ENCODE measurements at places on chromosomes 11 and 22.

GRCh38 chr22:38754751-38755154 lies 1.0 kb downstream of the SUN2 start:
- DNase-seq = no peak

DNA sequence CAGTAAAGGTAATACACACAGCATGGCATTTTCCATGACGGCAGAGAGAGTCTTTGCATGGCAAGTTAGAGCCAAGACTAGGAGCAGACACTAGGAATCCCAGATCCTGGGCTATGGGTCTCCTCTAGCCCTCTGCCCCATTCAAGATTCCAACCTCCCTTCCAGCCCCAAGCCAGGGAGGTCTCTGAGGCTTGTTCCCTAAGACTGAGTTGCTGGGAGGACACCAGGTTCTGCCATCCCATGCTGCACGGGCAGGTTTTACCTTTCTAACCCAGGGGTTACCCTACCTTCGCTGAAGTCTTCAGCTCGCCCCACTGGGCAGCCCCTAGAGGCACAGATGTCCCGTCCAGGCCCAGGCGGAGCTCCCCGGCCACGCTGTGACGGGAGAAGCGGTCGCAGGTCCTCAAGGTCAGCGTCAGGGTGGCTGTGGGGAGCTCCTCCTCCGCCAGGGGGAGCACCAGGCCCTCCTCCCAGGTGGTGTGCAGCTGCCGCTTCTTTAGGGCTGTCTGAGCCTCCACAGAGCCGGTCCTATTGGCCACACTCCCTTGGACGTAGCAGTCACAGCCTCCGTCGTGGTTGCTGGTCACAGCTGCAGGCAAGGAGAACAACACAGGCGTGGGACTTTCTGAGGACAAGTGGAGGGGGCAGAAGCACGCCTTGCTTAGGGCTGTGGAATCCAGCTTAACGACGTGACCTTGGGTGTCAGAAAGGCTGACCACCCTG lies 33.8 kb downstream of the SYT13 start:
- DNase-seq = no peak

DNA sequence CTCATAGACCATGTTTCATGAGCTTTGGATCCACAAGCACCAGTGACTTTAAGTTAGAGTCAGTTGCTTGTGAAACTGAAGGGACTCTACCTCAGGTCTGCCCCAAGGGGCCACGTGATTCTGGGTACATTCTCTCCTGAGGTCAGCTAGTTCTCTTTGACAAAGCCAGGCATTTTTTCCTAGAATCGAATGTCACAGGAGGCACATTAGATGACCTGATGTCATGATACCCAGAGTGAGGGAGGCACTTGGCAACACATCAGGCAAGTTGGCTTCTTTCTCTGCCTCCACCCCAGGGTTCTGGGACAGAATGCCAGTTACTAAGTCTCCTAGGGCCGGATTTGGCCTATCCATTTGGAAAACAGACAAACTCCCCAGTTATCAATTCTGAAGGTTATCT lies 93.0 kb downstream of the APIP start:
- no peak for DNase-seq

DNA sequence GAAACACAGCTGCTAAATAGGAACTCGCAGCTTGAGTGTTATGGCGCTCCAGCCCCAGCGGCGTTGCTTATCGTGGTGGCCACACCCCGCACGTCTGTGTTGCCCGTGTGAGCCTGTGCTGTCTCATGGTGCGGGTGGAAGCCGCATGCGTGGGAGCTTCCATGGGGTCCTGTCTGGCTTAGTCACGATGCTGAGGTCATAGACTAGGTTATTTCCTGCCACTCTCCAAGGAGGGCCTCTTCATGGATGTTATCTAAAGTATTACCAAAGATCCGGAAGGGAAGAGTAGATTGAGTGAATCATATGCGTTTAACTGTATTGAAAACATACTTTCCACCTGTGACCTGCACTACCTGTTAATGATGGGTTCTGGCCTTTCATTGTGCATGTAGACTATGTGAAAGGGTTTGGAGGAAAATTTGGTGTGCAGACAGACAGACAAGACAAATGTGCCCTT lies 21.7 kb downstream of the CTTN start:
- DNase-seq = no peak

- no peak for DNase-seq
Observed at GRCh38 chr11:46944356-46945075, 8.0 kb downstream of the CSTPP1 start.

GRCh38 chr11:2113776-2114175 lies 25.4 kb downstream of the IGF2 start:
- no peak for DNase-seq

DNA sequence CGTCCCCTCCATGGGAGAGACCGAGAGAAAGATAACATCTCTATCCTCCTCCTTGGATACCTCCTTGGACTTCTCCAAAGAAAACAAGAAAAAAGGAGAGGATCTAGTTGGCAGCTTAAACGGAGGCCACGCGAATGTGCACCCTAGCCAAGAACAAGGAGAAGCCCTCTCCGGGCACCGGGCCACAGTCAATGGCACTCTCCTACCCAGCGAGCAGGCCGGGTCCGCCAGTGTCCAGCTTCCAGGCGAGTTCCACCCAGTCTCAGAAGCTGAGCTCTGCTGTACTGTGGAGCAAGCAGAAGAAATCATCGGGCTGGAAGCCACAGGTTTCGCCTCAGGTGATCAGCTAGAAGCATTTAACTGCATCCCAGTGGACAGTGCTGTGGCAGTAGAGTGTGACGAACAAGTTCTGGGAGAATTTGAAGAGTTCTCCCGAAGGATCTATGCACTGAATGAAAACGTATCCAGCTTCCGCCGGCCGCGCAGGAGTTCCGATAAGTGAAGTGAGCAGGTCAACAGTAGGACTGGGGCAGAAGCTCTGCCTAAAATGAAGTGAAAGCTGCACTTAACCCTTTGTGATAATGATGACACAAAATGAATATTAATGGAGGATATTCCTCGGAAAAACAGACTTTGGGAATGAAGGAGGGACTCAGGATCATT lies 65.3 kb downstream of the WNT11 start:
- no peak for DNase-seq

- DNase-seq = no peak
Observed at GRCh38 chr22:17773606-17774205, 563 bp downstream of the BID start.

DNA sequence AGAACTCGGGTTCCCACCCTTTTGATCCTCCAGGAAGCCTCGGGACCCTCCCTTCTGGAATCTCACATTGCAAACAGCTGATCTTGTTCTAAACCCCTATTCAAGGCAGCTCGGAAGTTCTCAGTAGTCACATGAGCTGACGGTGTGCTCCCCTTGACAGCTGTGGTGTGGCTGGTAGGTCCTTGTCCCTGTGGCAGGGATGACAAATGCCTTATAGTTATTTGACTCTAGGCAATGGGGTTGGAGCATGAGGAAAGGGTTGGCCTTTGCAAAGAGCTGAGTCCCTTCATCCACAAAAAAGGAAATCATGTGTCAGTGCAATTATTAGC lies 23.6 kb downstream of the EIF4G2 start:
- DNase-seq = no peak

DNA sequence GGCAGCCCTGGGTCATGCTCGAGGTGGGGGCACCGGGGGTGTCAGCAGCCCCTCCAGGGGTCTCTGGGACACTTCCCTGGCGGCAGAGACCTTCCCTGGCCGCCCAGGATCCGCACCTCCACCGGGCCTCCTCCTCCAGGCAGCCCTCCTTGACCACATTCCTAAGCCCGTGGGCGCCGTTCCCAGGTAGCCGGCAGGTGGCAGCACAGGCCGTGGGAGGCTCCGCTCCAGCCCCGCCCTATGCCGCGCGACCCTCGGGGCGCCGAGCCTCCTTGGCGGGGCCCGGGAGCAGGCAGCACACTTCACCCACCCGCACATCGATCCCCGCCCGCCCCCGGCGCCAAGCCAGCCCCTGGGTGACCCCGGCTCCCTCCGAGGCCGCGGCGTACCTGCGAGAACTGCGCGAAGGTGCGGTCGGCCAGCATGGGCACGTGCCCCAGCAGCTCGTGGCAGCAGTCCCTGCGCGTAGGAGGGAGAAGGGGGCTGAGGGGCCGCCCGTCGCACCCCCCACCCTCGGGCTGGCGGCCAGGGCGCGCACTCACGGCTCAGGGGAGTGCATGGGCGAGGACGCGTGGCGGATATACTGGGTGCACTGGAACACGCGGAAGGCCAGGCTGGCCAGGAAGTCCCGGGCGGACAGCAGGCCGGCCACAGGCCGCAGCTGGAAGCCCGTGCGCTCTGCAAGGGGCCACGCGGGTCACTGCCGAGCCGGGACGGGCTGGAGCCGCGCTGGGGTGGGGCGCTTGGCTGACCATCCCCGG lies 5.3 kb upstream of the INS start:
- DNase-seq = no peak

GRCh38 chr22:17410576-17410975 lies 41.3 kb downstream of the CECR2 start:
- no peak for DNase-seq

GRCh38 chr22:39635719-39636118 lies 65.2 kb downstream of the CACNA1I start:
- no peak for DNase-seq

- DNase-seq = no peak
Observed at GRCh38 chr11:79113054-79113690, 327.7 kb downstream of the TENM4 start.

- DNase-seq = no peak
Observed at GRCh38 chr11:70155386-70155785, 47.7 kb upstream of the FADD start.

- DNase-seq = no peak
Observed at GRCh38 chr11:78532991-78533390, 41.7 kb downstream of the NARS2 start.

DNA sequence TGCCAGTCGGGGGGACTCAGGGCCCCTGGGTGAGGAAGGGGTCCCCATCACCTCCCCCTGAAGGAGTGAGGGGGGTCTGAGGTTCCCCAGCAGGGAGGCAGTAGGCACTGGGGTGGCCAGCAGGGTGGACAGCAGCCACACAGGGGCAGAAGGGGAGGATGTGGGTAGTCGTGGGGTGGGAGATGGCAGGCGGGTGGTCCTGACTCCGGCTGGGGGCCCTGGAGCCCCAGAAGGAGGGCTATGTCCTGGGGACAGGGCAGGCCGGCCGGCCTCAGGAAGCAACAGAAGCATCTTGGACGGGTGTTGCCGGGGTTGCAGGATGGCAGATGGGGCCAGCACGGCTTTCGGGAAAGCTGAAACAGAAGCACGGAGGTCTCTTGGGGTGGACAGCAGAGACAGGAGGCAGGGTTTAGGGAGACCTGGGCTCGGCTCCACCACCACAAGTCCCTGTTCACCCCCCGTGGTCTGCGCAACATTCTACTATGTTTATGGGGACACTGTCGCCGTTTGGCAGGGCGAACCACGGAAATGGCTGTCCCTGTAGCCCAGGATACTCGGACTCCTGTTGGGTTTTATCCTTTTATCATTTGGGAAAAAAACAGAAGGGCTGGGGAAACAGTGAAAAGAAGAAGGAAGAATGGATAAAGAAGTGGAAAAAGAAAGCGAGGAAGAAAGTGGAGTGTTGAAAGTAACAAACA lies 14.1 kb downstream of the VWCE start:
- DNase-seq = no peak

- no peak for DNase-seq
Observed at GRCh38 chr11:4178813-4179662, 84.4 kb downstream of the RRM1 start.

- no peak for DNase-seq
Observed at GRCh38 chr11:59813364-59813763, 2.8 kb upstream of the MRPL16 start.

GRCh38 chr11:23573429-23573828 lies 713.2 kb upstream of the CCDC179 start:
- no peak for DNase-seq

DNA sequence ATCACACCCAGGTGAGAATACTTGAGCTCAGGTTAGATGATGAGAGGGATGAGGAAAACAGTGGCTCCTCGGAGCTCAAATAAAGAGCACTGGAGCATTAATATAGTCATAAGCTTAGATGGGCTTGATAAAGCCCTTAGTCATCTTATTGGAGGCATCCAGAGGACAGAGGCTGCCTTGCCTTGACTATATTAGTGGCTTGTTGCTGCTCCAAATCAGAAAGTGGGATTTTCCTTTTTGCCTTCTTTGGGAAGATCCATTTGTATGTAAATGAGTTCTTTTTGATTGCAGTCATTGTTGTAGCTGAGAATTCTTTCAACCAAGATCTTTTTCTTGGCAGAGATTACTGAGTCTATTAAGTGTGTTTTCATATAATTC lies 18.9 kb downstream of the ADM start:
- DNase-seq = no peak

- no peak for DNase-seq
Observed at GRCh38 chr11:115665175-115665821, 161.1 kb upstream of the CADM1 start.

- peak; percentile 75 for DNase-seq
Observed at GRCh38 chr11:3840870-3841425, at the start of gene RHOG. TSS of gene RHOG (minus strand) at chr11:3840959. CDS start at chr11:3828138, 12,821 bp downstream.

DNA sequence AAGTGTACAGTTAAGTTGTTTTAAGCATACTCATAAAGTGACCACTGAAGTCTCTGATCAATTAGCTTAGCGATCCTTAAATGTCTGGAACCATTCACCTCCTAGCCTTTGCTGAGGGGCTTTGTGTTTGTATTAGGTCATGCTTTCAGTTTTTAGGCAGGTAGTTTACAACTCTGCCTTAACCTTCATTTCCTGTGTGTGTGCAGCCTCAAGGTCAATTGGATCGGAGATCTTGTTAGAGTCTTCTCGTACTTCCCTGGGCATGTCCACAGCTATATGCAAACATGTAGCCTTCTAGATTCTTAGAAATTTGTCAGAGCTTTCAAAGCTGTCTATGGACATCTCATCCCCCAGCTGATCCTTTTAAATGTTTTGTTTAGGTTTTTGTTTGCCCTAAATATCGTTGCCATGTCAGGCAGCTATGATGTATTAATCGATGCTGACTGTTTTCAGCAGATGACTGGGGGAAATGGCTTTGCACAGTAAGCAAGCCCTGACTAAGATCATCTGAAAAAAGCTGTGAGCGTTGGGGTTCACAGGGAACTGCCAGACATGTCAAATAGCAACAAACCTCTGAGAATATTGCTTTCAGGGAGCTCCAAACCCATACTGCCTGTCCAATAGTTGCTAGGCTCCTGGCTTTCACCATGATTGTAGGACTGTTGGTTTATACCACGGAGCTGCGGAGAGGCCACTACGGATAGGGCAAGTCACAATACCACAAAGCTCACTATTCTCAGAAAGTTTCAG lies 45.6 kb downstream of the GLYAT start:
- DNase-seq = no peak

- DNase-seq = no peak
Observed at GRCh38 chr11:99432677-99433076, 411.9 kb downstream of the CNTN5 start.

DNA sequence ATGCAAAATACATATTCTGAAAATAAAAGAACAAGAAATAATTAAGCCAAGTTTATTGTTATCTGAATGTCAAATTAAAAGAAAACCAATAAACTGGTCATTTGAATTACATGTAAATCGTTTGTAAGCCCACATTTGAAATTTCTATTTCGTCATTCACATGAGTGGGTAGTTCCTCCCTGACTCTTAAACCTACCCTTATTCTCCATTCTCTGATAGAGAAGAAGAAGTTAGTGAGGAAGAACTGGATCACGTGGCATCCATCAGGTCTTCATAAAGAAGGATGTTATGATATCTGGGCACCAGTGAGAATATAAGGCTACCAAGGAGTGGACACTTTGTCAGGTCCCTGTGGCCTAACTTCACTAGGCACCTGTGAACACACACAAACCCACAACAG lies 328.1 kb downstream of the OPCML start:
- no peak for DNase-seq

GRCh38 chr11:1502954-1503707 lies 16.6 kb upstream of the MOB2 start:
- DNase-seq = no peak

Measured in T1000 (cell line).